ENCODE measurements at places on chromosomes 3 and 15.

- DNase-seq: no peak
Measured at GRCh38 chr3:16871915-16872842, 12.6 kb upstream of the PLCL2 start.

- DNase-seq: no peak
Measured at GRCh38 chr15:49741712-49742111, 120.9 kb downstream of the DTWD1 start.

GRCh38 chr3:187973977-187974870, 179.7 kb upstream of the LPP start:
- no peak for DNase-seq

DNA sequence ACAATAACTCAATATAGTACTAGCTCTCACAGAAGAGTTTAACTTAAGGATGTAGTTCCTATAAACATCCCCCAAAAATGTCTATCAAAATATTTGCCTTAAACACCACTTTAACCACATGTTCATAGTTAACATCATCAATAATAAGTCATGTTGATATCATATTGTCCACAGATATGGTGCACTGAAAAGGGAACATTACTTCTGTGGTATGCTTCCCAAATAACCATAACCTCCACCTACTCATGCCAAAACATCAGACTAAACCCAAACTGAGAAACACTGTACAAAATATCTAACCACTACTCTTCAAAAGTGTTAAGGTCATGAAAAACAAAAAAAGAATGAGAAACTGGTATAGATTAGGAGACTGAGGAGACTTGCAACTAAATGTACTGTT, 32.9 kb downstream of the SLC4A7 start:
- no peak for DNase-seq

GRCh38 chr3:150319900-150320299, 88.2 kb upstream of the TSC22D2 start:
- no peak for DNase-seq

DNA sequence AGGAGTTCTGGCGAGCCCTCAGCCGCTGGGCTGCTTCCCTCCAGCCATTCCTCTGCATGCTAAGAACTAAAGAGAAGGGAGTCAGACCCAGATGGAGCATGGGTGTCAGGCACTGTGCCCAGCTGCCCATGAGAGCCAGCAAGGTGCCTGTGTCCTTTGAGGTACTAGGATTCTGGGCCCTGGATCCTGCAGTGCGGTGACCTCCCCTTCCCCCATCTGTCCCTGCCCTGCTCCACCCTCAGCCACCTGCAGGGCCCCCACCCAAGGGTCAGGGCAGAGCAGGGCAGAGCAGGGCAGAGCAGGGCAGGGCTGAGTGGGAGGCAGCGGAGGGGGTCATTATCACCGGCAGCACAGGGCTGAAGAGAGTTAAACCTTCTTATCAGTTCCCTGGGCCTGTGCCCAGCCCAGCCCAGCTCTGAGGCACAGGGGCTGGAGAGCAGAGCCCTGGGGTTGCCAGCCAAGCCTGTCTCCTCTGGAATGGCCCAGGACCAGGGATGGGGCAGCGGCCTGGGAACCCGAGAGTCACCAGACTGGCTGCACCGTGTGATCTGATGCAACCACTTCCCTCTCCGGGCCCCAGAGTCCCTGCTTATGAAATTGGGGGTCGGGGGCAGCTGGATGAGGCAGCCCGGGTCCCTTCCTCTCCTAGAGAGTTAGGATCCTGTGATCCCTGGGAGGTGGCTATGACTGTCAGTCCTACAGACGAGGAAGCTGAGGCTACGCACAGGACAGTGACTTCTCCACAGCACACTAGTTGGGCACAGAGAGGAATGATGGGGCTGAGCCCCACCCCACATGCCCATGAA, 17.3 kb downstream of the ZDHHC19 start:
- no peak for DNase-seq

DNA sequence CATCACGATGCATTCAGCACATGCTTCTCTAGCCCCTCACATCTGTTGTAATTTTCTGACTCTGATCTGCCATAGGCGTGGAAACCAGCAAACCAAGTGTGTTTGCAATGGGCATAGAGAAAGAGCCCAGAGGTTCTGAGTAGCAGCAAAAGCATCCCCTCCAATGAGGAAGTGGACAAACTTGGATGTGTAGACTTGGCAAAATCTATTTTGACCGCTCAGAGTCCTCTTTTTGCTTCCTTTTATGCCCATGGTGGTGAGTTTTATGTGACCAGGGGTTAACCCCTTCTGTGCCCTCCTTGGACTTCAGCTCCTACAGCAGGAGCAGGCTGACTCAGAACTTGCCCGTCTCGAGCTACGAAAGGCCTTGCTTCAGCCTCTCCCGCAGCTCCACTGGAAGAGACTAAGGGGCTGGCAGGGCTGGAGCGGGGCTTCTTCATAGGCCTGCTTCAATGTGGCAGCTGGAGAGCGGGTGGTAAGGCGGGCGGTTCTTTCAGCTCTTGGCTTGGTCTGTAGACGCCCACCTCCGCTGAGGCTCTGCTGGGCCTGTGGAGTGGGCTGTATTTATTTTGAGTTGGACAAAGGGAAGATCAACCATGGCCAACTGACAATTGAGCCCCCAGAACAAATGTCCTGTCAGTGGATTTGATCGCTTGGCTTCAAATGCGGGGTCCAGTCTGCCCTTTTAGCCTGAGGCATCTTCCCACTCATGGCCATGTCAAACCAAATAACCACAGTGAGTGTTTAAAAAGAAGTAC, 6.5 kb upstream of the ETV5 start:
- no peak for DNase-seq

DNA sequence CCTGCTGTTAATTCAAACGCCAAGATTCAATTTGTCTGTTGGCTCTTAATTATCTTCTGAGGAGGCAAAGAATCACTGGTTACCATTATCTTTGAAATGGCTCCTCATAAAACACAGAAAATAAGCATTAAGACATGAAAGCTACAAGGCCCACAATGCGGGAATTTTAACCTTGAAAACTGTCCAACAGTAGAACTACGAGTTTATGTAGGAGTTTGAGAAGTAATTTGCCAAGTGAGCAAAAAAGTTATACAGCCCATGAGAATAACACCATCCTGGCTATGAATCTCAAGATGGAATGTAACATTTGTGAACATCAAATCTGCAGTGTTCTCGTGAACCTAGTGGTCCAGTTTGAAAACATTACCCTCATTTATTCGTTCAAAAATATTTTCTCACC, 172.5 kb downstream of the ALDH1A2 start:
- no peak for DNase-seq

GRCh38 chr3:120615847-120616609, 19.9 kb downstream of the NDUFB4 start:
- DNase-seq: no peak

- no peak for DNase-seq
Measured at GRCh38 chr3:5245927-5246326, 58.4 kb downstream of the EDEM1 start.

GRCh38 chr3:128339491-128340012, 127.1 kb downstream of the DNAJB8 start:
- no peak for DNase-seq

GRCh38 chr3:65548848-65549625, 489.7 kb downstream of the MAGI1 start:
- no peak for DNase-seq

- DNase-seq: peak; percentile 55
Measured at GRCh38 chr3:133384331-133385027, 15.4 kb upstream of the BFSP2 start.

- DNase-seq: no peak
Measured at GRCh38 chr3:178446059-178446458, 90.2 kb upstream of the KCNMB2 start.

- DNase-seq: no peak
Measured at GRCh38 chr3:43294975-43295374, 8.6 kb downstream of the SNRK start.

DNA sequence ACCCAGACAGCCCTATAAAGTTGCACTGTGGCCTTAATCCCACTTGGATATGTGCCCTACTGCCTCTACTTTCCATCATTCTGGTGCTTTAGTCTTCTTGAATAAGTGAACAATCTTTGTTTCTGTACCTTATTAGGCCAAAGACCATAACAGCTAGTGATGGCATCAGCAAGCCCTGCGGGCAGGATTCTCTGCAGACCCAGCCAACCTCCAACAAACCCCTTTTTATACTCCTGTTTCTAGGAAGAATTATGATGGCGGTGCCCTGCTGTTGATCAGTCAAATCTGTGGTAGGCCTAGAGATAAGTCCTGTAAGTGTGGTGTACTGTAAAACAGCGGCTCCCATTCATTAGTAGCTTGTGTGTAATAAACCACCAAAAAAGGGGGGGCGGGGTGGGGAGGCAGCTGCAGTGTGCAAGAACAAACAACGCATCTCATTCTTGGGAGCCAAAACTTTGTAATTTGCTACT, 40.5 kb downstream of the SOX2 start:
- DNase-seq: no peak

- no peak for DNase-seq
Measured at GRCh38 chr15:49864251-49864650, 243.4 kb downstream of the DTWD1 start.

GRCh38 chr3:152291649-152292066, 22.9 kb downstream of the MBNL1 start:
- no peak for DNase-seq

DNA sequence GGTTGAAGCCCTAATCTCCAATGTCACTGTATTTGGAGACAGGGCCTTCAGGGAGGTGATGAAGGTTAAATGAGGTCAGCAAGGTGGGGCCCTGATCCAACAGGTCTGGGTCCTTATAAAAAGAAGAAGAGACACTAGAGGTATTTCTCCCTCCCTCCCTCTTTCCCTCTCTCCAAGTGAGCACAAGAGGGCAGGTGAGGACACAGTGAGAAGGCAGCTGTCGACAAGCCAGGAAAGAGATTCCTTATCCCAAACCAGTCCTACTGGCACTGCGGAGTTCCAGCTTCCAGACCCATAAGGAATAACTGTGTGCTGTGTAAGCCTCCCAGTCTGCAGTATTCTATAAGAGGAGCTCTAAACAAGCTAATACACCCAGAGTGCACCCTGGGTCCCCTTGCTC, 134.7 kb downstream of the ADAMTS17 start:
- DNase-seq: no peak

DNA sequence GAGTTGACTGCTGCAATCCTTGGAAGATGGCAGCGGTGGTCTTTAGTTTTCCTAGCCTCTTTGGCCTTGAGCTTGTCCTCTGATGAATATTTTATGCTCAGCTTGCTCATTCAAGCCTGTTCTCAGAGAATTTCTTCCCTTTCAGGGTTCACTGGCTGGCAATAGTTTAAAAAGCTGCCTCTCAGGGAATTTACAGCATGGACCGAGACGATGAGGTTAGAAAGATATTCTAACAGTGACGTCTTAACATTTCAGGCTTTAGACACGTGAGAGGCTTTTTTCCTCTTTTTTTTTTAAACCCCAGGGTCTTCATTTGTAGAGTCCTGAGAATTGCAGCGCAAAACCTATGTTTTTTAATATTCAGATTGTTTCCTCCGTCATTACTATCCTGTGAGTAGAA, 120.3 kb upstream of the CLSTN2 start:
- DNase-seq: no peak

DNA sequence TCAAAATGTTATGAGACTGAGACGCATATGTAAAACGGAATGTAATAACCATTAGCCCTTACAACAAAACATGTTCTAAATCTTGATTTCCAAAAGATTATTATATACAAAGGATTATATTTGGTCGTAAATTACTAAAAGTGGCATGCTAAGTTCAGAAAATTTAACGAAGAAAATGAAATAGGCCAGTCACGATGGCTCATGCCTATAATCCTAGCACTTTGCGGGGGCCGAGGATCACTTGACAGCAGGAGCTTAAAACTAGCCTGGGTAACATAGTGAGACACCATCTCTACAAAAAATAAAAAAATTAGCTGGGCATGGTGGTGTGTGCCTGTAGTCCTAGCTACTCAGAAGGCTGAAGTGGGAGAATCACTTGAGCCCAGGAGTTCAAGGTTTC, 29.0 kb downstream of the ACAD11 start:
- no peak for DNase-seq

DNA sequence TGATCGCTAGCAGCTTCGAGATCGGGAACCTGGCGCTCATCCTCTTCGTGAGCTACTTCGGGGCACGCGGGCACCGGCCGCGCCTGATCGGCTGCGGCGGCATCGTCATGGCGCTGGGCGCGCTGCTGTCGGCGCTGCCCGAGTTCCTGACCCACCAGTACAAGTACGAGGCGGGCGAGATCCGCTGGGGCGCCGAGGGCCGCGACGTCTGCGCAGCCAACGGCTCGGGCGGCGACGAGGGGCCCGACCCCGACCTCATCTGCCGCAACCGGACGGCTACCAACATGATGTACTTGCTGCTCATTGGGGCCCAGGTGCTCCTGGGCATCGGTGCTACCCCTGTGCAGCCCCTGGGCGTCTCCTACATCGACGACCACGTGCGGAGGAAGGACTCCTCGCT, 62.5 kb downstream of the SLCO3A1 start:
- no peak for DNase-seq

GRCh38 chr3:7205962-7206361, 345.0 kb downstream of the GRM7 start:
- DNase-seq: no peak

DNA sequence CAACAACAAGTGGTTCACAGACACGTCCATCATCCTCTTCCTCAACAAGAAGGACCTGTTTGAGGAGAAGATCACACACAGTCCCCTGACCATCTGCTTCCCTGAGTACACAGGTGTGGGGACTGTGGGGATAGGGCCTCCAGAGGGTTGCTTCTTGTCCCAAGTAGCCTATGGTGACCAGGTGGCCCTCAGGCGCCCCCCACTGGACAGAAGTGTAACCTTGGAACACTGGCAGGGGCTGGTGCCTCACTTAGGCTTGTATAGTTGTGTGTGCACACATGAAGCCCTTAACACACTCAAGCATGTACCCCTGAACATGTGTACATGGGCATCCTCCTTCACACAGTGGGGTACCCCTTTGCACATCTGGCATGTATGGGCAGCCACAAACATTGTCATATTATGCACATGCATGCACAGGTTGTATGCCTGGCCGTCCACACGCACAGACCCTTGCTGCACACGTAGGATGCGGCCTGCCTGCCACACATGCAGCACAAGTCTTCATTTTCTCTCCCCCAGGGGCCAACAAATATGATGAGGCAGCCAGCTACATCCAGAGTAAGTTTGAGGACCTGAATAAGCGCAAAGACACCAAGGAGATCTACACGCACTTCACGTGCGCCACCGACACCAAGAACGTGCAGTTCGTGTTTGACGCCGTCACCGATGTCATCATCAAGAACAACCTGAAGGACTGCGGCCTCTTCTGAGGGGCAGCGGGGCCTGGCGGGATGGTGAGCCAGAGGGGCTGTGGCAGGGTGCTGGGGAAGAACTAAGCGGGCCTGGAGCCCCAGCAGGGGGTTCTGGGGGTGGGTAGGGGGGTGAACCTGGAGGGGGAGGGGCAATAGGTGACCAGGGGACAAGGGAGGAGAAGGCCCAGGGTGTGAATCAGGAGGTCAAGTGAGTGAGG, 11.7 kb upstream of the SEMA3B start:
- peak; percentile 76 for DNase-seq

GRCh38 chr15:52018693-52019393, at the start of gene MAPK6:
MAPK6 (plus strand) TSS chr15:52019219; CDS start chr15:52046461, 27,242 bp downstream.
- peak; percentile 95 for DNase-seq

DNA sequence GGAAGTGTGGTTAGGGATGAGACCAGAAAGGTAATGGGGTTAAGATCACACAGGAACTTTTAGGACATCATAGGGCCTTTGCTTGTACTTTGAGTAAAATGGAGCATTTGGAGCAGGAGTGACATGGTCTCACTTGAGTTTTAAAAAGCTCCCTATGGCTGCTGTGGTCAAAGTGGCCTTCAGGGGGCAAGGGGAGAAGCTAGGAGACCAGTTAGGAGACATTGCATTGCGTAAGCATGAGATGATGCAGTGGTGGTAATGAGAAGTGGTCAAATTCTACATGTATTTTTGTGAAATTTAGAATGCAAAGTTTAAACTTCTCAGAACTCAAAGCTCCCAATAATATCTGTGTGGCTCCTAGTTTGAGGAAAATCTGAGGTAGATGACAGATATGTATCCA, 27.9 kb downstream of the MED12L start:
- DNase-seq: no peak
